ENCODE measurements at places on chromosomes 16 and 17.
A peak's percentile ranks its signal among the peaks of the same experiment; 100 is the strongest.

GRCh38 chr16:4293822-4294457, 21.1 kb upstream of the TFAP4 start:
- DNase-seq = peak; percentile 63

DNA sequence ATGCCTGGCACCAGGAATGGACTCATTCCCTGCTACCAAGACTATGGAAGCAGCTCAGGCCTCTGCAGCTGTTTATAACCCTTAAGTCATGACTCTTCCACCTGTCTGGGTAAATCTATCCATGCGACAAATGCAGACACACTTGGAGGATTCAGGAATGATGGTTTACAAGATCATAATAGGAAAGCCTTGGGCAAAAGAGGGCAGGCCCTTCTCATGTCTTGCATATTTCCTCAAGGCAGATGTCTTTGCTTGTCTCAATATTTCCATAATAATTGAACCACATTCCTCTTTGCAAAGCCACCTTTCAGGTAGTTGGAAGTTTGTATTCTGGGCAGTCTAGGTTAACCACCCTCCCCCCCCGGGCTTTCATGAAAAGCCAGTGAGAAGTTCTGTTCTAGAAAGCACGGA, 884 bp upstream of the JPT1 start:
- DNase-seq = no peak

DNA sequence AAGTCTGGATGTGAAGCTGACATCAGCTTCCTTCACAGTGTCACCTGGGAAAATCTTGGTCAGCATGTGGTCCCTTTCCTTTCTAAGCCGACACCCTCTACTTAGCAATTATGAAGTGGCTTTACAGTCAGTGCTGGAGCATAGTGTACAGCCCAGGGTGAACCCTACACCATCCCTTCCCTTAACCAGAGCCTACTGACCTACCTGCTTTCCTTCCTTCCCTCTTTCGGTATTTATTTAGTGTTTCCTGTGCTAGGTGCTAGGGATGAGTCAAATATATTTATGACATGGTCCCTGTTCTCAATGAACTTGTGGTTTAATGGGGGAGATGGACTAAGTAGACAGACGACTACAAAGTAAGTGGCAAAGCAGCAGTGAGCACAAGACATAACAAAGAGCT, 77.5 kb downstream of the CDK5R1 start:
- no peak for DNase-seq

DNA sequence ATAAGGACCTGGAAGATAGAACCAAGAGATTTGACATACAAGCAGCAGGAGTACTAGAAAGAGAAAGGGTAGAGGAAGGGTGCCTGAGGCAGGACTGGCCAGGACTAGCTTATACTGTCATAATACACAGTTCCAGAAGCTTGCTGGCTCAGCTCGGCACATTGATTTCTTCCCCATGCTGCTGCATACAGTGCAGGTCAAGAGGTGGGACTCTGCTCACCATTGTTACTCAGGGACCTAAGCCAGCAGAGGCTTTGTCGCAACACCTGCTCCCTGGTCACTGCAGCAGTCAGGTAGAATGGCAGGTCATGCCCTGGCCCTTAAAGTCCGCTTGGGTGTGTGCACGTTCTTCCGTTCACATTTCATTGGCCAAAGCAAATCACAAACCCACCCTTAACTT, 32.8 kb downstream of the LDHD start:
- DNase-seq = no peak

- no peak for DNase-seq
Measured at GRCh38 chr16:49822649-49823370, 33.1 kb downstream of the ZNF423 start.

- DNase-seq = no peak
Measured at GRCh38 chr17:28055546-28056275, 13.2 kb downstream of the NLK start.

GRCh38 chr16:642189-643049, 791 bp downstream of the MCRIP2 start:
- DNase-seq = no peak

GRCh38 chr17:63173903-63174302, 207.9 kb downstream of the TANC2 start:
- no peak for DNase-seq

All from NCI-H2171 (cell line).